ENCODE measurements at places on chromosomes 5 and 9.

DNA sequence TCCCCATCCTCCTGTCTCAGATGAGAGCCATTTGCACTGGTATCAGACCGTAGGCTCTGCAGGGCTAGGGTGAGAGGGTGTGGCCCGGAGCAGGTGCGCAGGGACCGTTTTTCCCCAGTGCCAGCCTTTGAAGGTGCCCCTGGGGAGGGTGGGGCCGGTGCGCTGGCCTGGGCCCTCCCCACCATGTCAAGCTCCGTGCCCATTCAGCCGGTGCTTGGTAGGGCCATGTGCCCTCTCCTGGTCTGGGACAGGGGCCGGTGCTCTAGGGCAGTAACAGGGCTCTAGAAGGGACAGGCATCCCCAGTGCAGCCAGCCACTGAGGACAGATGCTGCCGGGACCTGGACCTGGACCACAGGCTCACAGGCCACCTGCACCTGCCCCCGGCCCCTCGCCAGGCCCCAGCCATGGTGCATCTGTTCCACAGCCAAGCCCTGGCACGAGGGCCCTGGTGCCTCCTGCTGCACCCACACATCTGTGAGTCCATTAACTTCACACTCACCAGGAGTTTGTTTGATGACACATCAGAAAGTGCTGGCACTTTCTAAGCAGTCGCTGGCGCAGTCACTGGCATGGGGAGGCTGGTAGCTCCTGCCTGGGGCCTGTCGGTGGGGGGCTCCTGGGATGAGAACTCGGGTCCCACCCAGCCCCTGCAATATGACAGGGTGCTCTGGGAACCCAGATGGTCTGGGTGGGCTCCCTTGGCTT, 5.0 kb upstream of the QRFP start:
- no peak for DNase-seq

- DNase-seq = no peak
Measured at GRCh38 chr9:122348288-122348777, 22.5 kb upstream of the PTGS1 start.

- no peak for DNase-seq
Measured at GRCh38 chr5:103522586-103522985, 40.0 kb downstream of the NUDT12 start.

- DNase-seq = no peak
Measured at GRCh38 chr5:142671801-142672200, 14.1 kb downstream of the FGF1 start.

DNA sequence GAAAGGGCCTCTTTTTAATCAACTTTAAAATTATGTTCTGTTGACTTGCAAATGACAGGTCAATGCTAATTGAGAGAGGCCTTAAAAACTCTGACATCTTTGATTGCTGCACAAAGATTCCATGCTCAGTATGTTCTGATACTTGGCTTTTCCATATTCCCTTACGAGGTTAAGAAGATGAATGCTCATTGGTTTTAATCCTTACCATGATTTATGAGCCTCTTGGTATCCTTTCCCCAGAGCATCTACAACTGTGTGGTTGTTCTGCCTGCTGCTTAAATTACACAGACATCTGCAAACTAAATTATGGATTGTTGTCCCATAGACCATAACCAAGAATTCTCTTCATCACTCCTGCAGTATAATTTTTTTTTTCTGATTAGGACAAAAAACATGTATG, 352.6 kb downstream of the CDH12 start:
- no peak for DNase-seq

DNA sequence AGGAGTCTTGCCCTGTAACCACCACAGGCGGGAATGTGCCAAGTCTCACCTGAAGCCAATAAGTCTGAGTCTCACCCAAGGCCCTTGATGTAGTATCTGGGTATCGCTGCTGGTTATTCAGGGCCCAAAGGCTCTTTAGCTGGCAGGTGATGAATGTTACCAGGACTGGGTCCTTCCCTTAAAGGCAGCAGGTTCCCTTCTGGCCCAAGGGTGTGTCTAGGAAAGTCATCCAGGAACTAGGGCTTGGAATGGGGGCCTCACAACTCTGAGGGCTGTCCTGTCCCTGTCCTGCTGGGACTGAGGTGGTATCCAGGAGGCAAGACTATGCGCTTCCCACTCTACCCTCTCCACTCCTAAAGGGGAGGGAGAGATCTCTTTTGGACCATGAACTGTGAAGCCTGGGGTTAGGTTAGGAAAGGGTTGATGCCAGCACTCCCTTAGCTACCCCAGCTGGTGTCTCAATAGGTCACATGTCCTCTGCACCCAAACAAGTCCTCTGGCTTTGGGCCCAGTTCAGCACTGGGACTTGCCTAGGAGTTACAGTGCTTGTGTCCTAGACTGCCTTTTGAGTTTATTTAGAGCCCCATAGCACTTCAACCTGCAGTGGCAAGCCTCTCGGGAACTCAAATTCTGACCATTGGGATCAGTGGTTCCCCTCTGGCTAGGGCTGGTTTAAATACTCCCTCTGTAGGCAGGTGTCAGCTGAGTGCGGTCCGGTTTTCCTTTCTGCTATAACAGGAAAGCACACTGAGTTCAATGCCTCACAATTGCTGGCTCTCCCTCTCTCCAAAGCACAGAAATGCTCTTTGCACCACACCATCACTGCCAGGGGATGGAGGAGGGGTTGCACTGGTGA, 22.5 kb upstream of the RANBP3L start:
- DNase-seq = no peak

GRCh38 chr9:134545543-134546245, 95.9 kb upstream of the COL5A1 start:
- no peak for DNase-seq

DNA sequence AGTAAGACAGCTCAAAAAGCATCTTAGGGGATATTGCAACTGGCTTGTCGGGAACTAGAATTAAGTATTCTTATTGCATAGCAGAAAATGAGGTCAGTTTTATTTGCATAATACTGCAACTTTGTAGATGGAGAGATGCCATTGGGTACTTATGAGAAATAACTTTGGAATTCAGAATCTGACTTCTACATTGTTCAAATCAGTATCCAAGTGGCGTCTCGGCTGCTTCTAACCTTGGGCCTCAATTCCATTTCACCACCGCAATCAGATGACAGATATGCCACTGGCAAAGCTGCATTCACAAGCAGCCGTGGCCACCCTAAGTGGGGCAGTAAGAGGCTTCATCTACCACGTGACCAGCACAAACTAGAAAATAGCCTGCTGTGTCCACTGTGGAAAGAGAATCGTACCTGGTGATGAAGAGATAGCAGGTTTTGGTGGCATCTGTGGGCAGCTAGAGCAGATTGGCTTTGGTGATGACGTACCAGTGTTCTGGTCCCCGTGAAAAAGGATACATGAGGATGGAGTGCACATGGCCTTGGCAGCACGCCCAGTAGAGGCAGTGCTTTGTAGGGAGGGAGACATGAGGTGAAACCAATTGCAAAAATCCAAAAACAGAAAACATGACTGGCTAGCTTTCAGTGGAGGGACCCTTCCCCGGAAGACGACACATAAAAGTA, 116.6 kb downstream of the KLHL3 start:
- no peak for DNase-seq

- no peak for DNase-seq
Measured at GRCh38 chr5:75053054-75053303, 621 bp upstream of the GCNT4 start.

DNA sequence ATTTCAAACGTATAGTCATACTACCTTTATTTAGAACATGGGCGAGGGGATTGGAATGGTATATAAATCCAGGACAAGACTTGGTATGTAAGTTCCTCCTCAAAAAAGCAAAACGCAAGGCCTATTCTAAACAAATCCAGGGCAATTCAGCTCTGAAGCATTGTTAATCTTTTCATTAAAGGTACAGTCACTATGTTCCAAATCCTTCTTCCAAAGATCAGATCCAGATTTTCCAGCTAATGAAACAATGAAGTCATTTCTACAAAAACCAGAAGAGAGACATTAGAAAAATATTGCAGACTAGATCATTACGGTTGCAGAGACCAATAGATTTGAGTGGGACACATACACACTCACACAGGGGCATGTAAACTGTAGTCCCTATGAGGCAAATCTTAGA, 116.1 kb upstream of the BNC2 start:
- no peak for DNase-seq

GRCh38 chr9:96399325-96399633, 15.8 kb upstream of the SLC35D2 start:
- no peak for DNase-seq

DNA sequence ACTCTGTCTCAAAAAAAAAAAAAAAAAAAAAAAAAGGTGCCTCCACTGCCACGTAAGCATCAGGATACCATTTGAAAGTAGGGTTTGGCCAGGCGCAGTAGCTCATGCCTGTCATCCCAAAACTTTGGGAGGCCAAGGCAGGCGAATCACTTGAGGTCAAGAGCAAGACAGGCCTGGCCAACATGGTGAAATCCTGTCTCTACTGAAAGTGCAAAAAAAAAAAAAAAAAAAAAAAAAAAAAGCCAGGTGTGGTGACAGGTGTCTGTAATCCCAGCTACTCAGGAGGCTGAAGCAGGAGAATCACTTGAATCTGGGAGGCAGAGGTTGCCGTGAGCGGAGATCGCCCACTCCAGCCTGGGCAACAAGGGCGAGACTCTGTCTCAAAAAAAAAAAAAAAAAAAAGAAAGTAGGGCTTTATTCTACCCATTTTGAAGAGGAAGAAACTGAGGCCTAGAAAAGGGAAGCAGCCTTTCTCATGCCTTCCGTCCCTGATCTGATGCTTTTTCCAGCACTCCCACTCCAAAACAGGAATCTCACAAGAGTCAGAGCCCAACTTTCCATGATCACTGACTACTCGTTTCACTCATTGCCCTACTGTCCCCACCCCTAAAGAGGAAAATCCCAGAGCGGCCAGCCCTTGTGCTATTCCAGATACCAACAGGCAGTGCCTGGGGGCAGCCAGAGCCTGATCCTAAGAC, 16.3 kb upstream of the CCIN start:
- DNase-seq = no peak

DNA sequence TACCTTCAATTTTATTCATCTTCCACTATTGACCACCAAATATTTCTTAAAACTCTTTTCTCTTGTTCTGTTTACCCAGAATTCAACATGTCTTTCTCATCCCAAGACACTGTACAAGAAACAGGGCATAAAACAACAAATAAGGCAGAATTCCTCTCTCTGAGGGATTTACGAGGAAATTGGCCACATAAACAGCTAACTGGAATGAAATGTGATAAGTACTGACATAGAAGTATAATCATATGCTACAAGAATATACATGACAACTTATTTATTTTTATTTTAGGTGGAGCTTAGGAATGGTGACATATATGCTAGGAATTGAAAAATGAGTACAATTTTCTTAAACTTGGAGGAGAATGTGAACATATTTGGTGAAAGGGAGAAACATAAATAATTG, 48.8 kb upstream of the FBN2 start:
- no peak for DNase-seq

- no peak for DNase-seq
Measured at GRCh38 chr5:172361566-172362238, 78.1 kb upstream of the UBTD2 start.

DNA sequence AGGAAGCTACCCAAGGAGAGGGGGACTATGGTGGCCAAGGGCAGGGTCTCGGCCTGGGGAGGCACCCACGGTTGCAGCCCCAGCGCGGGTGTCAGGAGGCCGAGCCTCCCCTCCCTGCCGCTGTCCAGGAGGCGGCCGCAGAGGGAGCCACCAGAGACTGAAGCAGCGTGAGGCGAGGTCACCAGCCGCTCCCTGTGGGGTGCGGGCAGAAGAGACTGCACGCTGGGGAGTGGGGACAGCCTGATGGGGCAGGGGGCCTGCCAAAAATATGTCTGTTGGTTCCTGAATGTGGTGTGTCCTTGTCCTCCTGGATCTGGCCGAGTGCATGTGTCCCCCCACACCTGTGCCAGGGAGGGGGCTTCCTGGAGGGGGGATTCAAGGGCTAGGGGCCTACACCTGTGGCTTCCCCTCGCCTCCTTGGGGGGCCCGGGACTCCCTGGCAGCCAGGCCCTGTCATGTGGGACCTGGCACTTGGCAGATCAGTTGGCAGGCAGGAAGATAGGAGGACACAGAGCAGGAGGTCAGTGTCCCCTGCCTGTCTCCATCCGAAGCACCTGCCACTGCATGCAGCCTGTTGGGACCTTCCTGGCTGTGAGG, 131.2 kb downstream of the DAB2IP start:
- DNase-seq = no peak

DNA sequence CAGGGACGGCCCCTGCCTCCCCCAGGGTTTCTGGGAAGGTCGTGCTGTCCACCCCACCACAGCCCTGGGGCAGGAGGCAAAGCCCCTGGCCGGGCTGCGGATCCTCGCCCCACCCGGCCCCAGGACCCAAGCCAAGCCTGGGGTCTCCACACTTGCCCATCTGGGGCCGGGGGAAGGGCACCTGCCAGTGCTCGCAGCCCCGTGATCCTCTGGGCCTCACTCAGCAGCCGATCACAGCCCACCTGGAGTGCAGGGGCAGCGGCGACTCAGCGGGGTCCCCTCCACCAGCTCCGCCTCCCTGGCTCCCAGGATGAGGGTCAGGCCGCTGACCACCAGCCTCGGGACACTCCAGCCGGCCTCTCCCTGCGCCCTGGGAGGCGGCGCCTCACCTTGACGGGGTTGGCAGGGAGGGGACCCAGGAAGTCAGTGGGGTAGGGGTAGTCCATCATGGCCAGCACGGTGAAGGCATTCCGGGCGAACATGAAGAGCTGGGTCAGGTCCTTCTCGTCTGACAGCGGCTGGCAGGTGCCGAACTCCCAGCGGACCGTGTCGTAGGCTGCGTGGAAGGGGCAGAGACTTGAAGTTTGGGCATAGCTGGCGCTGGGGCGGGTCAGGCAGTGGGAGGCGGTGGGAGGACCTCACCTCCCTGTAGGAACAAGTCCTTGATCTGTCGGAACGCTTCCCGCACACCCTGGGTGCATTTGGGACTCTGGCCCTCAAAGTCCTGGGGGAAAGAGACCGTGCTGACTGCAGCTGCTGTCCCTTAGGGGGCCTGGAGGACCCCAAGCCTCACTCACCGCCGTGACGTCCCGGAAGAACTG, 1.8 kb downstream of the DPP7 start:
- DNase-seq = no peak

Measured in NK-92 treated with Interleukin-12 subunit alpha and Interleukin-12 subunit beta, amount 100 ng/mL, for 24 hours (cell line).